ENCODE measurements at places on chromosomes 12 and 14. TPM values are rescaled to one million over a fixed set of nuclear protein-coding genes. Genes with fewer than 3 reads are reported as not detected.

The DDX54 gene
- total RNA-seq: 47.6 TPM

The HDAC7 gene
- total RNA-seq: 34.9 TPM

The SMARCC2 gene
- total RNA-seq: 57.3 TPM

The SMOC1 gene
- 12.8 TPM for total RNA-seq

- H3K27ac ChIP-seq: no peak overlapping the region
- no peaks in the 10 kb centered on the region for H3K27me3 ChIP-seq
- H3K36me3 ChIP-seq: no peaks in the 10 kb centered on the region
- peak overlapping the region; percentile 88 for H3K4me3 ChIP-seq
Observed at GRCh38 chr14:101761881-101762529, 496 bp downstream of the PPP2R5C start.

DNA sequence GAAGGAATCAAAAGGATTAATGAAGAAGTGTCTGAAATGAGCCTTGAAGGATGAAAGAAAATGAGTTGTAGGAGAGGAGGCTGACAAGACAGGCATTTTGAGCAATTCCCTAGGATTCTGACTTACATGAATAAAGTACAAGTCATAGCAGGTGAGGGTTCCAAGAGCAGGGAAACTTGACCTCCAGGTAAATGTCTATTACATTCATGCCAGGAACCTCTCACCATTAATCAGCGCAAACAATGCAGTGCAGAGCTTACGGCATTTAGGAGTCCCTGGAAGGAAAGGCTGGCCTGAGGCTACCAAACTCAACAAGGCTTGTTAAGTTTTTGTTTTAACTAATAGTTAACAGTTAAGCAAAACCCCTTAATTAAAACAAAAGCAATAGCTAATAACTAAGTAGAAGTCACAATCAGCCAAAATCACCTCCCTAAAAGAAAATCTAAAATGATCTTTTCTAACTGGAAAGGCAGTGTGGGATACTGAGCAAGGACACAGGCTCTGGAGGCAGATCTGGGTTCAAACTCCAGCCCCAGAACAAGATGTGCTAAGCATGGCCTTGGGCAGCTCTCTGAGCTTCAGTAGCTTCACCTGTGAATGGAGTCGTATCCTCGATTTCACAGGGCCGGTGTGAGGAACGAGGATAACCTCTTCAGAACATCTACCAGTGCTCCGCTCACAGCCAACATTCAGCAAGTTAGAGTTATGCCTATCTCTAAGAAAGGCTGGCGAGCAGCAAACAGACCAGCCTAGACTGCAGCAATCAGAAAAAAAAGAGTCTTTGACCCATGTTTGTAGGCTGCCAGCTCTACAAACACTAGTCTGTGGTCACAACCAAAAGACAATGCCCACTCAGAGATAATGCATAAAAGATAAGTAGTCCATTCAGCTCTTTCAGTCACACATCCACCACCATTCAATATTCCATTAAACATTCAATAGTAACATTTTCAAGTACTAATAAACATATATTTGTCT is 16.9 kb downstream of the PPTC7 start:
- H3K27me3 ChIP-seq: no peaks in the 10 kb centered on the region
- H3K27ac ChIP-seq: no peak overlapping the region
- H3K36me3 ChIP-seq: no peaks in the 10 kb centered on the region

DNA sequence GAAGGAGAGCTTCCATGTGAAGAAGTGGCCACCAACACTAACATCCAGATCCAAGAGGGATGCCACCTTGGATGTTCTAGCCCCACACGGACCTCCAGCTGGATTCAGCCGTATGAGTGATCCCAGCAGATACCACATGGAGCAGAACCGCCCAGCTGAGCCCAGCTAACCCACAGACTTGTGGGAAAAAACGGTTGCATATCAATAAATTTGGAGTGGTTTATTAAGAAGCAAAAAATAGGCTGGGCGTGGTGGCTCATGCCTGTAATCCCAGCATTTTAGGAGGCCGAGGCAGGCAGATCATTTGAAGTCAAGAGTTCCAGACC is 11.9 kb upstream of the IFT81 start:
- H3K36me3 ChIP-seq: no peaks in the 10 kb centered on the region
- H3K27ac ChIP-seq: no peak overlapping the region
- H3K4me3 ChIP-seq: no peak overlapping the region
- H3K27me3 ChIP-seq: no peaks in the 10 kb centered on the region
- peaks cover 19% of the 10 kb centered on the region for H3K4me1 ChIP-seq

DNA sequence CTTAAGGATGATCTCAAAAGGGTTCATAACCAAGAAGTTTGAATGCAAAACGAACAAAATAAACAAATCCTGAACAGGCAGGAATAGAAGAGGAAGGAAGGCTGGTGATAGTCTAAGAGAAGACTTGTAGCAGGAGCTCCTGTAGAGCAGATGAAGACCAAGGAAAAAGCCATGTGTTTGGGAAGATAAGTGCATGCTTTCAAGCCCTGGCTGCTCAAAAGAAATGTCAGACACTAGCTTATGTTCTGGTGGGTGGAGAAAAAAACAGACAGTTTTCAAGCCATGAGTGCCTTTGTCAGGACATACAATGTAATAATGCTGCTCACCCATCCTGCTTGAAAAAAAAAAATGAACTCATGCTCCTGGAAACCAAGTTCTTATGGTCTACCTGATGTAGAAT is 27.4 kb downstream of the TAOK3 start:
- no peak overlapping the region for H3K4me3 ChIP-seq
- H3K36me3 ChIP-seq: no peaks in the 10 kb centered on the region
- H3K27ac ChIP-seq: no peak overlapping the region
- no peak for DNase-seq
- no peaks in the 10 kb centered on the region for H3K4me1 ChIP-seq

GRCh38 chr12:27193854-27194544 is 50.1 kb upstream of the STK38L start:
- peaks cover 22% of the 10 kb centered on the region for H3K4me1 ChIP-seq
- peak; percentile 64 for DNase-seq
- no peak overlapping the region for H3K4me3 ChIP-seq
- H3K36me3 ChIP-seq: no peaks in the 10 kb centered on the region
- peak overlapping the region; percentile 2 for H3K27ac ChIP-seq
- H3K27me3 ChIP-seq: no peaks in the 10 kb centered on the region

GRCh38 chr12:109449845-109450532 is 27.1 kb downstream of the KCTD10 start:
- no peak overlapping the region for H3K27ac ChIP-seq
- DNase-seq: no peak
- no peaks in the 10 kb centered on the region for H3K27me3 ChIP-seq
- H3K4me3 ChIP-seq: no peak overlapping the region
- H3K36me3 ChIP-seq: peaks cover 29% of the 10 kb centered on the region

DNA sequence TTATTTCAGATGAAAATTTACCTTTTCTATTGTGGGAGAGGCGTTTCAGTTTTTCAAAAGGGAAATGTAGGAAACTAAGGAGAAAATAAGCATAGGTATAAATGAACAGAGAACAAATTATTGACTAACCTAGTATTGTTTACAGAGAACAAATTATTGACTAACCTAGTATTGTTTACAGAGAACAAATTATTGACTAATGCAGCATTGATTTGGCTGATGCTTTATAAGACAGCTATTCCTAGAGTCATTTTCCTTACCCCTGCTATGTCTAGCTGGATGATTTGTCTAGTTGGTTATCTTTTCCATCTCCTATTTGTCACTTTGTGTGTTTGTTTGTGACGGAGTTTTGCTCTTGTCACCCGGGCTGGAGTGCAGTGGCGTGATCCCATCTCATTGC is 22.6 kb downstream of the TMPO start:
- no peak overlapping the region for H3K4me3 ChIP-seq
- no peak for DNase-seq
- H3K27ac ChIP-seq: no peak overlapping the region
- H3K4me1 ChIP-seq: no peaks in the 10 kb centered on the region
- H3K27me3 ChIP-seq: no peaks in the 10 kb centered on the region

GRCh38 chr12:57927086-57927485 is 14.3 kb upstream of the ATP23 start:
- no peak for DNase-seq
- peaks cover 4% of the 10 kb centered on the region for H3K27me3 ChIP-seq
- no peaks in the 10 kb centered on the region for H3K4me1 ChIP-seq
- H3K36me3 ChIP-seq: no peaks in the 10 kb centered on the region
- no peak overlapping the region for H3K4me3 ChIP-seq

- no peak overlapping the region for H3K27ac ChIP-seq
- no peaks in the 10 kb centered on the region for H3K27me3 ChIP-seq
- no peak overlapping the region for H3K4me3 ChIP-seq
Observed at GRCh38 chr14:51225751-51226150, 14.3 kb upstream of the TMX1 start.

DNA sequence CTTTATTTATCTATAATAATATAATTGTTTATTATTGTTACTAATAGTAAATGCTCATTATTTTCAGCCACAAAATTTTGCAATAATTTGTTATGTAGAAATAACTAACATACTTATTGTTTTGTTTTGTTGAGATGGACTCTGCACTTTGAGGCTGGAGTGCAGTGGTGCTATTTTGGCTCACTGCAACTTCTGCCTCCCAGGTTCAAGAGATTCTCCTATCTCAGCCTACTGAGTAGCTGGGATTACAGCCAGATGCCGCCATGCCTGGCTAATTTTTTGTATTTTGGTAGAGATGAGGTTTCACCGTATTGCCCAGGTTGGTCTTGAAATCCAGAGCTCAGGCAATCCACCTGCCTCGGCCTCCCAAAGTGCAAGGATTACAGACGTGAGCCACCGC is 76.6 kb upstream of the RAP1B start:
- H3K36me3 ChIP-seq: no peaks in the 10 kb centered on the region
- DNase-seq: no peak
- no peaks in the 10 kb centered on the region for H3K4me1 ChIP-seq

GRCh38 chr12:132601171-132601883 is 9.1 kb downstream of the LRCOL1 start:
- H3K27ac ChIP-seq: no peak overlapping the region
- H3K4me1 ChIP-seq: 0 out of 2 replicates have a peak, but pooled peaks cover 4% of the 10 kb centered on the region
- no peak for DNase-seq
- H3K36me3 ChIP-seq: no peaks in the 10 kb centered on the region
- H3K27me3 ChIP-seq: no peaks in the 10 kb centered on the region

All from SJCRH30 (cell line).